ENCODE measurements at places on chromosomes 7 and 10.

- no peak for DNase-seq
Observed at GRCh38 chr7:148289630-148290029, 300.9 kb upstream of the C7orf33 start.

GRCh38 chr7:93027044-93027443 lies 90.7 kb downstream of the SAMD9 start:
- DNase-seq, result no peak

GRCh38 chr10:116748041-116748440 lies 5.7 kb upstream of the HSPA12A start:
- no peak for DNase-seq

GRCh38 chr7:18540396-18540795 lies 44.8 kb downstream of the HDAC9 start:
- no peak for DNase-seq

- DNase-seq, result no peak
Observed at GRCh38 chr7:44277851-44278250, 47.5 kb downstream of the CAMK2B start.

DNA sequence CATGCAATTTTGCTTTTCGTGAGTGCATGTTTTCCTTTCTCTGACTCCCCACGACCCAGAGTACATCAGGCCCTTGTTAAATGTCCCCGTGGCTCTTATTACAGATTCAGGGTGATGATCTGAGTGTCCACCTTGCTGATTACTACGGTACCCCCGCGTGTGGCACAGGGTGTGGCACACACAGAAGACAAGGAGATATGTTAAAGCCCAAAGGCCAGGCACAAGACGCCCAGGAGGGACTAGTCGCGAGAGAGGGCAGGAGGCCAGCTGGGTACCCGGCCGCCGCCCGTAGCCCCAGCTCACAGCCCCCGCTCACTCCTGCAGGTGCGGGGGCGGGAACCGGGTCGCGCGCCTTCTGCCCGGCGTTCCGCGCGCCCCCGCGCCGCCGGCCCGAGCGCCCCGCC lies 281 bp upstream of the EXOC6 start:
- no peak for DNase-seq

- no peak for DNase-seq
Observed at GRCh38 chr10:102458656-102459055, 7.3 kb upstream of the C10orf95 start.

DNA sequence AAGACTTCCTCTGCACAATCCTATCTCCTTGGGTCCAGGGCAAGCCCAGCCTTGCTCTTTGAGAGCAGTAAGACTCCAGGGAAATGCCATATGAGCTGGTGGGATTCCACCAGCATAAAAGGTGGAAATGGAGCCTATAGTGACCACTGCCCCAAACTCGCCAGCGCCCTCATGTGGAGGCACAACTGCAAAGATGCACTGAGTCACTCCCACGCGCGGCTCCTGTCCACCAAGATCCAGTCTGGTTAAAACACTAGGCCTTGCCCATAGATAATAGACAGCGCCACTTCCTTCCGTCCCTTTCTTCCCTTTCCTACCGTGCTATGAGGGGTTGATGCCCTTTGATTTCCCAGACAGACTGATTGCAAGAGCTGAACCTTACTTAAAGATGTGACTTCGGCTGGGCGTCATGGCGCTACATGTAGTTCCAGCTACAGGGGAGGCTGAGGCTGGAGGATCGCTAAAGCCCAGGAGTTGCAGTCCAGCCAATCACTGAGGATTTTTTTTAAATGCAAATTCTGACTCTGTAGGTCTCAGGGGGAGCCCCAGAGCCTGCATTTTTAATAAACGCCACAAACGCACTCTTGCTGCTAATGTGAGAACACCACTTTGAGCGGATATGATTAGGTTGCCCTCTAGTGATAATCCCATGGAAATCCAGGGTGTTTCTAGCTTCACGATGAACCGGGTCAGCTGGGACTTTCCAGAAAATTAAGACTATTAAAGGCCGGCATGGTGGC lies 136.5 kb downstream of the EPC1 start:
- no peak for DNase-seq

- no peak for DNase-seq
Observed at GRCh38 chr10:96072674-96073073, 29.3 kb downstream of the CCNJ start.

DNA sequence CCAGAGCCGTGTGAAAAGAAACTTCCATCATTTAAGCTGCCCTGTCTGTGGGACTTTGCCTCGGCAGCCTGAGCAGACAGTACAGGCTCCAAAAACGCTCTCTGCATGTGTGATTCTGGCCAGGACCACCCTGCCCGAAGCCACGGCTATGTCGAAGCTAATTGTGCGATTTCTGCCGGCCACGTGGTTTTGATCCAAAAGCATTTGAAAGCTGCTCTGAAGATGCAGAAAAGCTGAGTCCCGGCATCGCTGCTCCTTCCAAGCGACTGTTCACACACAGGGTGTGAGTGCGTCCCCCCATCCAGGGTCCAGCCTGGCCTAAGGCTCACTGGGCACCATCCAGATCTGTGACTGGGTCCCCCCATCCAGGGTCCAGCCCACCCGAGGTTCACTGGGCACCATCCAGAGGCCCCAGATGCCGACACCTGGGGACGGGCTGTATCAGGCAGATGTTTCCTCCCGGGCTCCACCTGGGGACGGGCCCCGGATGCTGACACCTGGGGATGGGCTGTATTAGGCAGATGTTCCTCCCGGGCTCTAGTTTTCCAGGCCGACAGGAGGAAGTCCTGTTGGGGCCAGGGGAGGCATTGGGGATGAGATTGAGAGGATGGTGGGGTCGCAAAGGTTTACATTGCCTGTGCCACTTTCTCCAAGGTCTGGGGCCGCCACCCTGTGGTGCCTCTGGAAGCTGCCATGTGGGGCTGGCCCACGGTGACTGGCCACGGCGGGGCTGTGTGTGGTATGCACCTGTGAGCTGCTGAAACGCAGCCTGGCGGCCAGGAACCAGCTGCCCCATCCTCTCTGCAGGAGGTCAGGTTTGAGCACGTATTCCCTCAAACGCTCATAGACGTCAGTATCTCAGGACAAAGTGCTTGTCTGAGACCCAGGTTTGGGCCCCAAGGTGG lies 527.4 kb downstream of the DNAJB6 start:
- DNase-seq, result no peak

- no peak for DNase-seq
Observed at GRCh38 chr7:110283056-110283455, 807.9 kb upstream of the LRRN3 start.

- no peak for DNase-seq
Observed at GRCh38 chr7:150323682-150324372, 482 bp upstream of the ACTR3C start.

GRCh38 chr7:30459591-30460245 lies 18.9 kb downstream of the NOD1 start:
- DNase-seq, result no peak

DNA sequence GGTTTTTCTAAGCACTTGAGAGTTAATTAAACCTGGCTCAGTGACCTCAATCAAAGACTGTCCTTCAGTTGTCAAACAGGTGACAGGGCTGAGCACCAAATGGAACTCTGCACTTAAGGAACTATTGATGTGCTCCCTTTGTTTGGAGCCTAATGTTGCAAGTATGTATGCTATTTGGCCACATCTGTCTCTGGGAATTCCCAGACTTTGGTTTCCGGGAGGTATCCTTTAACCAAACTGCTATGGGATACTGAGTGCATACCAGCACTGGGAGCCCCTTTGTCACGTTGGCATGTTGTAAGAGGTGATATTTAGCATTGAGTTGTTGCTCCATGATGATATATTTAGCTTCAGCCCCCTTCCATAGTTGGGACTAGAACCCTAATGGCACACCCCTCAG lies 25.2 kb downstream of the ASZ1 start:
- no peak for DNase-seq

DNA sequence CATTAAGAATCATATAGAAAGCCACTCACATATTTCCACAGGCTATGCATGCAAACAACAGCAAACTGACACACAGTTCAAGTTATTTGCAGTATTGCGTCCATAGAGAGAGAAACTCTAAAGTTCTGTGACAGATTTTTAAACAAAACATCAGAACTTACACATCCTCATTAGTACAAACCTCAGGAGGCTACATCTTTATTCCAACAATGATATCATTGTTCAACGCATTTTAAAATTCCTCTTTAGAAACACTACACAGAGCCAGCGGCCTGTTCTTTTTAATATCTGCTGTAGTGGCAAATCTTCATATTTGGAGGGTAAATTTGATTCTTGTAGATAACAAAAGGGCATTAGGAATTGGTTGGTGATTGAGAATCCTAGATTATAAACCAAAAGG lies 55.9 kb upstream of the NFE2L3 start:
- DNase-seq, result no peak

GRCh38 chr10:35783305-35783838 lies 141.3 kb upstream of the FZD8 start:
- DNase-seq, result no peak

GRCh38 chr7:66054063-66054462 lies 21.6 kb upstream of the ASL start:
- DNase-seq, result no peak

GRCh38 chr10:83178526-83178925 lies 960.8 kb upstream of the GHITM start:
- DNase-seq, result no peak

DNA sequence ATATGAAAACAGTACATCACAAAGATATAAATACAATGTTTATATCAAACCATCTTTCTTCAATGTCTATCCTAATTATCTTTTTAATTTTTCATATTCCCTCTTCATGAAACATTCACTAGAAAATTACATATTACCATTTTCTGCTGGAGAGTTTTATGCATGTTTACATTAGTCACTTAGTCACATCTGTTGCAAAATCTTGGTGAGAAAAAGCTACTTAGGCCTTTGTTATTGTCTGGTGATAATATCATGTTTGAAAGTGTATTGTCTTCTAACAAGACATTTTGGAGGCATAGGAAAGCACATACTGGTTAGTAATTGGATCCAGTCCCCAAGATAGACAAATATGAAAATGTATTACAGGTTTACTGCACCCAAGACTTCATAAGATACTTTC lies 163.6 kb downstream of the GNAI1 start:
- no peak for DNase-seq

- no peak for DNase-seq
Observed at GRCh38 chr7:25598765-25599164, 370.5 kb upstream of the NPVF start.

GRCh38 chr10:3516234-3516922 lies 268.6 kb downstream of the KLF6 start:
- no peak for DNase-seq

GRCh38 chr10:97080051-97080776 lies 105.5 kb downstream of the SLIT1 start:
- no peak for DNase-seq

DNA sequence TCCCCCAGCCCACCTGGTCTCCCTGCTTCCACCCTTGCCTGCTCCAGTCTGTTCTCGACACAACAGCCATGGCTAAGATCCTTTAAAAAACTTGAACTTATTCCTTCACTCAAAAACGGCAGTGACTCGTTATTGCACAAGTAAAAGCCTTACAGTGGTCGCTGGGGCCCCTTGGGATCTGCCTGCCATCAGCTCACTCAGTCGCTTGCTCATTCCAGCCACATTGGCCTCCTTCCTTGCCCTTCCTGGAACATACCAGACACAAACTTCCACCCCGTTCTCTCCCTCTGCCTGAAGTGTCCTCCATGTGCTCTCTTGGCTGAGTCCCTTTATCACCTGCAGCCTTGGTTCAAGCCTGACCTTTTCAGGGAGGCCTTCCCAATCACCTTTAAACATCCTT lies 4.7 kb downstream of the CCNY start:
- no peak for DNase-seq

DNA sequence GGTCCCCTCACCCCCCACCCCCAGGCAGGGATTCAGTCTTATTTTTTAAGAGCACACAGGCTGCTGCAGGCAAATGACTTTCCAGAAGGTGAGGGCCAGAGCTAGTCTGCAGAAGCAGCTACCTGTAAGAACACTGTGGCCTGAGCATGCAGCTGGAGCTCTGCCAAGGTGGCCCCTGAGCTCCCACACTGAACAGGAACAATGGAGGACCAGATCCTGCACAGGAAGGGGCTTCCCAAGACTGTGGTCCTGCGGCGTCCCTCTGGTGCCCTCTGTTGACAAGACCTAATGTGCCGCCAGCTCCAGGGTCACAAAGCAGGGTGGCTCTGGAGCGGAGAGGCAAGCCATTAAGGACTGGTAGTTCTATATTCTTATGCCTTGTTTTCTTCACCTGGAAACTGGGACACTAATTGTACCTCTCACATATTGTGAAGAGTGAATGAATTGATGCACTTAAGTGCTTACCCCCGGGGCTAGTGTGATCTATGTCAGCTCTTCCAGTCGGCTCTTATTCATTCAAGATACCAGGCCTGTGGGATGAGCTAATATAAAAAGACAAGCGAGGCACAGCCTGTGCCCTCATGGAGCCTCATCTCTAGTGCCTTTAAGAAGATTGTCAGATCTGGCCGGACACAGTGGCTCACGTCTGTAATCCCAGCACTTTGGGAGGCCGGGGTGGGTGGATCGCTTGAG lies 8.0 kb upstream of the BEND7 start:
- DNase-seq, result no peak

- no peak for DNase-seq
Observed at GRCh38 chr7:159059629-159060028, 85.0 kb downstream of the VIPR2 start.

GRCh38 chr7:148589640-148590039 lies 926 bp upstream of the C7orf33 start:
- DNase-seq, result no peak

DNA sequence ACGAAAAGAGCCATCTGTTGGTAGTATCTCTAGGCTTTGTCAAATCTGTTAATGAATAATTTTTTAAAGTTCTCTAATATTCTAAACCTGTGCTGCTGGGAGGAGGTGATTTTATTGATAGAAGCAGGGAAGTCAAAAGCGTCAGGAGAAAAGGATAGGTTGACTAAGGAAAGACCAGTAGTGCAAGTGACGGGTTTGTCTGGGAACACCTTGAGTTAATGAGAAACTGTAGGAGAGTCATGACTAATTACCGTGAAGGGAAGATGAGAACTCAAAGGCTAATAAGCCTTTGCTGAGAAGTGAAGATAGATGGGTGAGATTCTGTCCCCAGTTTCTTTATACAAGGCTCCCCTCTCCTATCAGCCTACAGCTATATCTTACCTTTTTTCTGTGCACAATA lies 5.0 kb upstream of the PDK4 start:
- no peak for DNase-seq

DNA sequence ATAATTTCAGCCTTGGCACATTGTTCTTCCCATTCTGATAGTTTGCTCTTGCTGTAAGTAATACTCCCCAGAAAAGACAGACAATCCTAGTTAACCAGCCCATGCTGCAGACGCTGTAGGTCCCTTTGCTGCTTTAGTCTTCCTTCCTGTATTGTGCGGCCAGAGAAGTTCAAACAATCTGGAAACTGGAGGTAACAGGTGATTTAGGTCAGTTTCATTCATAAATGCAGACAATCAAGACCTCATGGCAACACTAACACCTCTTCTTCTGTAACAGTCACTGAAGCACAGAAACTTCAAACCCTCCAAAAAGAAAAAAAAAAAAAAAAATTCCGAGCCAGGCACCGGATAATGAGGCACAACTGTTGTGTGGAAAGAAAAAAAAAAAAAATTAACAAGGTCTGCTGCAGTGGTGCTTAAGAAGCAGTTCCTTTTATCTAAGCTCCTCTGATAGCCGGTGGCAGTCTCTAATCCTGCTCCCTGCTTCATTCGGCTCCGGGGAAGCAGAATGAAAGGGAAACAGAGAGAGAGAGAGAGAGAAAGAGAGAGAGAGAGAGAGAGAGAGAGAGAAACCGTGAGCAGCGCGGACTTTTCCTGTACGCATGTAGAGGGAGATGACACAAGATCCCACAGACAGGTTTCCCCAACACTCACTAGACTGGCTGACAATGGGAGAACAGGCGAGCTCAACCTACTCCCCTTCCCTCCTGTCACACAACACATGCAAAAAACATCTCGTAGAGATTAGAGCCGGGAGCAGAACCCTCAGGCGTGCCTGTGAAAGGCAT lies at the start of gene SEMA3A:
Gene SEMA3A, minus strand, starts transcription at position 306 of the 788 bp plus-strand sequence. Its CDS starts 203 bp downstream, at position 103.
- no peak for DNase-seq

GRCh38 chr10:80281784-80282765 lies 7.4 kb downstream of the MAT1A start:
- no peak for DNase-seq
